ENCODE measurements at places on chromosomes 1 and 21. TPM values are rescaled to one million over a fixed set of nuclear protein-coding genes. Genes with fewer than 3 reads are reported as not detected.
A peak's percentile ranks its signal among the peaks of the same experiment; 100 is the strongest.

- H3K4me3 ChIP-seq, result no peak overlapping the region
- no peaks in the 10 kb centered on the region for H3K27me3 ChIP-seq
- peaks cover 6% of the 10 kb centered on the region for H3K36me3 ChIP-seq
- H3K27ac ChIP-seq, result no peak overlapping the region
- H3K4me1 ChIP-seq, result no peaks in the 10 kb centered on the region
- DNase-seq, result no peak
Observed at GRCh38 chr1:237619553-237619952, 271.2 kb downstream of the ZP4 start.

DNA sequence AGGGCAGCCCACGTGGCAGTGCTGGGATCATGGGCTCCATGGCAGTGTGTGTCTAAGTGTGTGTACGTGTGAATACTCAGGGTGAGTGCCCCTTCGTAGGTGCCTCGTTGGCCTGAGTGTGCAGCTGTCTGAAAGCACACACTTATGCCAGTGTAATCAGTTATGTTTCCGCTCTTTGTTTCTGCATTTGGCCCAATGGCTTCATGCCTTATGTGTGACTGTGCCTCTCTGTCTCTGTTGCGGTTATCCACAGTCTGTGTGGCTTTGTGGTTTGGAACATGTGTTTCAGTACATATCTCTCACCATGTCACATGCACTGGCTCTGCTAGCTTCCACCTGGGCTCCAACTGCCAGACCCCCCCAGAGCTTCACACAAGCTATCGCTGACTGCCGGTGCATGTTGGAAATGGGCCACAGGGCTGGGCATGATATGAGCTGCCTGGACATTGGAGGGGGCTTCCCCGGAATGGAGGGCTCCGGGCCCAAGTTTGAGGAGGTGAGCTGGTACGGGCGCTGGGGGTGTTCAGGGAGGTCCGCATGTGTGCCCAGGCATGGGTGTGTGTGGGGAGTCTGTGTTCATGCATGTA lies 70.3 kb upstream of the TINAGL1 start:
- H3K36me3 ChIP-seq, result no peaks in the 10 kb centered on the region
- H3K27me3 ChIP-seq, result no peaks in the 10 kb centered on the region
- no peak overlapping the region for H3K4me3 ChIP-seq
- H3K27ac ChIP-seq, result no peak overlapping the region
- no peak for DNase-seq

Gene OR2L2
- total RNA-seq, result not detected

DNA sequence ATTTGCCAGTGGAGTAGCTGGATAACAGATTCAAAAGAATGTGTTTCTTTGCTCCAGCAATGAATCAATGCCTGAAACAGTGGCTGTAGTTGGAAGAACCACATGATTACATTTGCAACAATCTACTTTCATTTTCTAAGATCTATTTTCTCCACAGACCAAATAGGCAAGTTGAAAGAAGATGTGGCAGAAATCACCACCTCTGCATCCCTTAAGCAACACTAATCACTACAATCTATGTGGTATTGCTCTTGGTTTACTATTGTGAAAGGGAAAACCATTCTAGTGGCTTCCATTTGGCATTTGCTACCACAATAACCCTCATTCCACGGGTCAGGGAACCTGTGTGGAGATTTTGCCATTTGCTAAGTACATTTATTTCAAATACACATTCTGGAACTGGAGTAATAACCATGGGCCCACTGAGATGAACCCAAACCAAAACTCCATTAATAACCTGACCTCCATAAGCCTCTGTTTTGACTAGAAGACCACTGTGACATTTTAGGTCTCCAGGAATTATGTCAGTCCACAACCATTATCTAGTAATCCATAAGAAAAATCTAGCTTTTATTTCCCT lies 66.3 kb downstream of the C1orf185 start:
- H3K27ac ChIP-seq, result no peak overlapping the region
- no peaks in the 10 kb centered on the region for H3K27me3 ChIP-seq
- H3K36me3 ChIP-seq, result no peaks in the 10 kb centered on the region
- H3K4me1 ChIP-seq, result no peaks in the 10 kb centered on the region

Gene OR2T29
- not detected for total RNA-seq

DNA sequence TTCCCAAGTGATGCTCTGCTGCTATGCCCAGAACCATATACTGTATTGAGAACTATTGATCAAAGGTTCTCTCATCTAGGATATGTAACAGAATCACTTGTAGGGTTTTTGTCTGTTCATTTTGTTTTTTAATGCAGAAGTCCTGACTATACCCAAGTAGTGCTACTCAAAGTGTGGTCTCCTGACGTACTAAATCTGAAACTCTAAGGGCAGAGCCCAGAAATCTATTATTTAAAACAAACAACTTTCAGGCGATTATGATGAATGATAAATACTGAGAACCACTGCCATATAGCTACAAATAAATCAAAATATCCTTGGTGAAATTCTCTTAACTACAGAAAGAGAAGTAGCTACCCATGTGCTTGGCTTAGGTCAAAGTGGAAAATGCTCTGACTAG lies 10.1 kb downstream of the ZZZ3 start:
- H3K4me1 ChIP-seq, result peaks cover 7% of the 10 kb centered on the region
- no peak overlapping the region for H3K27ac ChIP-seq
- no peak overlapping the region for H3K4me3 ChIP-seq
- no peaks in the 10 kb centered on the region for H3K27me3 ChIP-seq

- H3K27me3 ChIP-seq, result no peaks in the 10 kb centered on the region
- peaks cover 9% of the 10 kb centered on the region for H3K4me1 ChIP-seq
- H3K4me3 ChIP-seq, result peak overlapping the region; percentile 10
- DNase-seq, result peak; percentile 20
- H3K36me3 ChIP-seq, result no peaks in the 10 kb centered on the region
Observed at GRCh38 chr1:115828101-115829022, 12.6 kb downstream of the NHLH2 start.

DNA sequence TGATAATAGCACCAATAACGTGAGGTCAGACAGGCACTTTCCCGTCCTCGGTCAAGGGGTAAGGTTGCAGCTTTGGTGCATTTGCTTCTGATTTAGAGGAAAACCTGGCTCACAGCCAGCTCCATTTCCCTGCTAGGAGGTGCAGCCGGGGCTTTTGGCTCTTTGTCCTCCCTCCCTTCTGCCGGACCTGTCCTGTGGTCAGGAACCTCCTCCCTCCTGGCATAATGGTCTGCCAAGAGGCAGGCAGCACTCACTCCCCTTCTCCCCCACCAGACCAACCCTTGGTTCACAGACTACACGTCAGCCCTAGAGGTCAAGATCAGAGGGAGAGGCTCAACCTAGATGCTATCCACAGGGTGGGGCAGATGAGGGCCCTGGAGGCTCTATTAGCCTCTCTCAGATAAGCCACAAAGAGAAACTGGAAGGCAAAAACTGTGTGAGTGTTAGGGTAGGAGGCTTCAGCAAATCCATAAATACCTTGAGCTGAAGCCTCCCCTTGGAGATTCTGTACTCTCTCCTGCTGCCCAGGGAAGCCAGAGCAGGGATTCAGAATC lies 64.8 kb downstream of the PLXNA2 start:
- H3K4me3 ChIP-seq, result no peak overlapping the region
- H3K4me1 ChIP-seq, result peaks cover 54% of the 10 kb centered on the region
- peak; percentile 37 for DNase-seq
- H3K27me3 ChIP-seq, result no peaks in the 10 kb centered on the region
- no peaks in the 10 kb centered on the region for H3K36me3 ChIP-seq

- DNase-seq, result no peak
- H3K27ac ChIP-seq, result no peak overlapping the region
- H3K36me3 ChIP-seq, result no peaks in the 10 kb centered on the region
- no peaks in the 10 kb centered on the region for H3K4me1 ChIP-seq
Observed at GRCh38 chr1:204001166-204001901, 71.6 kb upstream of the SOX13 start.

DNA sequence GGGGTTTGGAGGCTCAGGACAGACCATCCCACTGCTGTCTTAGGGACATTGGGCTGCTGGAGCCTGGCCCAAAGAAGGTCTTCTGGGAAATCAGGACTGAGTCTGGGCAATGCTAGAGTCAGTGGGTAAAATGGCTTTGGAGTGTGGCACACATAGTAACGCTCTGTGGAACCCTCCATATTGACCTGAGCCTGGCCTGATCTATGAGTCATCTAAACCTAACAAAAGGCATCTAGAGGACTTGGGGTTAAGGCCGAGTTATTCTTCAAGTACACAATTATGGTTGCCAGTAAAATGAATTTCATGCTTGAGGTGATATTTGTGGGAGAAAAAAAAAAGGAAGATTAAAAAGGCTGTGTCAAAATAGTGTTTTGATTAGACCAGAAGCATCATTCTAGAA lies 77.7 kb downstream of the ST6GALNAC5 start:
- no peak overlapping the region for H3K27ac ChIP-seq
- H3K4me3 ChIP-seq, result no peak overlapping the region
- H3K4me1 ChIP-seq, result no peaks in the 10 kb centered on the region
- no peaks in the 10 kb centered on the region for H3K27me3 ChIP-seq
- DNase-seq, result no peak
- no peaks in the 10 kb centered on the region for H3K36me3 ChIP-seq

DNA sequence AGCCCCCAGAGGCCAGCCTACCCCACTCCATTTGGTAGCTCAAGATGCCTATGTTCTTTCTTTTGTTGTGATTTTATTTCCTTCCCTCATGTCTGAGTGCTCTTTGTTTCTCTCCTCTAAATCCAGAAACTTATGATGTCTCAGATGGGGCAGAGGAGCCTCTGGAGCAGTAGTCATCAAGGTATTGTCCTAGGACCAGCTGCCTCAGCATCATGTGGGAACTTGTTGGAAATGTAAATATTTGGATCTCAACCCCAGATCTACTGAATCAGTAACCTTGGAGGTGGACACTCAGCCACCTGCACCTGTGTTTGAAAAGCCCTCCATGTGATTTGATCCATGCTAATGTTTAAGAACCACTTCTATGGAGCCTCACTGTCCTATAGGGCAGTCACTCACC lies 593.1 kb upstream of the PLXNA2 start:
- no peaks in the 10 kb centered on the region for H3K4me1 ChIP-seq
- no peak overlapping the region for H3K27ac ChIP-seq
- no peak for DNase-seq
- no peak overlapping the region for H3K4me3 ChIP-seq
- H3K27me3 ChIP-seq, result no peaks in the 10 kb centered on the region
- H3K36me3 ChIP-seq, result no peaks in the 10 kb centered on the region

Gene NR5A2
- 98.3 TPM for total RNA-seq

DNA sequence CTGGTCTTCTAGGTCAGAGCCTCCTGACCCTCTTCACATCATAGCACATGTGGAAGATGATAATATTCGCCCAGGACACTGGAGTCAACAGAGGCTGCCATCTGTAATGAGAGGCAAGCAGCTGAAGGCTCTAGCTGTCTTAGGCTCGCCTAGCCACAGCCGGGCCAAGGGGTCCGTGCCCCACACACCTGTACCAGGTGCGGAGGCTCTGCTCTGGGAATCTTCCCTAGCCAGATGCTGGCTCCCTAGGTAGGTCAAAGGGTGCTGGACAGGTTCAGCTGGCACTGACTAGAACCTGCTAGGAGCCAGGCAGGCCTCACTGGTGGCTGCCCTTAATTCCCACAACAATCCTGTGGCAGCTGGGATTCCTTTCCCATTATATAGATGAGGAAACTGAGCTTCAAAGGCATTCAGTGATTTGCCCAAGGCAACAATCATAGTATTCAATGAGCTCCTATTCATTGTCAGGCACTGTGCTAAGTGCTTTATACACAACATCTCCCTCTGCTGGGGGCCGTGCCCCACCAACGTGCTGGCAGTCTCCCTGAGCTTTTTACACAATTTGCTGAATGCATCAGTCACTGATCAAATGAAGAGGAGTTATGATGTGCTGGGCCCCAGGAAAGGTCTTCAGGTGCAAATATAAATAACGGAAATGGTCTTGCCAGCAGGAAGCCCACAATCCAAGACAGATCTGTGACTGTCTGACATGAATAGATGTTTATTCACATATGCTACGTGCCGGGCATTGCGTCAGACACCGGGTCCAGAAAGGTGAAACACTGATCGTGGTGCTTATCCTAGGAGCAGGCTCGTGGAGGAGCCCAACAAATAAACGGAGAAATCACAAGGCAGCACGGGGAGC lies 58.0 kb downstream of the DDX20 start:
- no peaks in the 10 kb centered on the region for H3K27me3 ChIP-seq
- no peaks in the 10 kb centered on the region for H3K36me3 ChIP-seq
- H3K4me3 ChIP-seq, result no peak overlapping the region
- DNase-seq, result no peak
- H3K4me1 ChIP-seq, result no peaks in the 10 kb centered on the region

- no peak overlapping the region for H3K4me3 ChIP-seq
- H3K27ac ChIP-seq, result no peak overlapping the region
- H3K4me1 ChIP-seq, result no peaks in the 10 kb centered on the region
- H3K36me3 ChIP-seq, result no peaks in the 10 kb centered on the region
- H3K27me3 ChIP-seq, result no peaks in the 10 kb centered on the region
- DNase-seq, result no peak
Observed at GRCh38 chr1:109521002-109521951, 11.8 kb upstream of the AMIGO1 start.

GRCh38 chr1:33997127-33998036 lies 133.5 kb downstream of the HMGB4 start:
- H3K4me3 ChIP-seq, result no peak overlapping the region
- H3K27me3 ChIP-seq, result no peaks in the 10 kb centered on the region
- no peaks in the 10 kb centered on the region for H3K36me3 ChIP-seq
- H3K27ac ChIP-seq, result no peak overlapping the region

- H3K4me1 ChIP-seq, result peaks cover 28% of the 10 kb centered on the region
- no peaks in the 10 kb centered on the region for H3K36me3 ChIP-seq
- H3K4me3 ChIP-seq, result no peak overlapping the region
- DNase-seq, result peak; percentile 48
- H3K27ac ChIP-seq, result no peak overlapping the region
Observed at GRCh38 chr1:119008483-119009311, 20.6 kb upstream of the TBX15 start.

Gene GPR37L1
- not detected for total RNA-seq

Gene SCAF4
- 9.2 TPM for total RNA-seq

DNA sequence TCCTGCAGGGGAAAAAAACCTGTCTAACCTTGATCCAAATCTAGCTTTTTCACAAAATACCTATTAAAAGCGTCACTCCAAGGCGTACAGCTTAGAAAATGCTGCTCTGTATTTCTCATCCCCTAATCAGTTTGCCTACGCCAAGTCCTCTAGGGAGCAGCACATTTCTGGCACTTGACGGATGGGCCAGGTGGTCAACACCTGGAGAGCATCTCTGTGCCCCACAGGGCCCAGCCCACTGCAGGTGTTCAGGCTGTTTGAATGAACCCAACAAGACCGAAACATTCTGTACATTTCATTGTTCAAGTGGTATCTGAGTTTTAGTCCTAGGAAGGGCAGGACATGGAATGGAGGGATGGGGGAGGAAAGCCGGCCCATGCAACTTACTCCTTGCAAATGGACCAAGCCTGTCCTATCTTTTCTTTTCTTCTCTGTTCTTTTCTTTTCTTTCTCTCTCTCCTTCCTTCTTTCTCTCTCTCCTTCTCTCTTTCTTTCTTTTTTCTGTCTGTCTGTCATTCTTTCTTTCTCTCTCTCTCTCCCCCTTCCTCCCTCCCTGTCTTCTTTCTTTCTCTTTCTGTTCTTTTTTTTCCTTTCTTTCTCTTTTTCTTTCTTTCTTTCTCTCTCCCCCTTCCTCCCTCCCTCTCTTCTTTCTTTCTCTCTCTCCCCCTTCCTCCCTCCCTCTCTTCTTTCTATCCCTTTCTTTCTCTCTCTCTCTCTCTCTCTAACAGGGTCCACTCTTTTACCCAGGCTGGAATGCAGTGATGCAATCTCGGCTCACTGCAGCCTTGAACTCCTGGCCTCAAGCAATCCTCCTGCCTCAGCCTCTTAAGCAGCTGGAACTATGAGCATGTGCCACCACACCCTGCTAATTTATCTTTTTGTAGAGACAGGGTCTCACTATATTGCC lies 29.1 kb downstream of the IGFN1 start:
- H3K36me3 ChIP-seq, result no peaks in the 10 kb centered on the region
- no peak overlapping the region for H3K4me3 ChIP-seq
- H3K27ac ChIP-seq, result no peak overlapping the region

All from body of pancreas (tissue), 4 donors.